ENCODE measurements at places on chromosomes 13 and 19. TPM values are rescaled to one million over a fixed set of nuclear protein-coding genes. Genes with fewer than 3 reads are reported as not detected.

The CEACAM3 gene
- total RNA-seq, result not detected

The PABPC3 gene
- total RNA-seq, result 0.14 TPM

The TIMM29 gene
- total RNA-seq, result 35.5 TPM

The SMIM24 gene
- not detected for total RNA-seq

The STX10 gene
- 42.2 TPM for total RNA-seq

The SHD gene
- total RNA-seq, result not detected

The ANGPTL8 gene
- total RNA-seq, result not detected

GRCh38 chr13:114130837-114131582 is 1.4 kb downstream of the RASA3 start:
- no peaks in the 10 kb centered on the region for H3K27me3 ChIP-seq
- H3K4me3 ChIP-seq, result peak overlapping the region; percentile 60
- peak overlapping the region; percentile 76 for H3K27ac ChIP-seq
- H3K4me1 ChIP-seq, result no peaks in the 10 kb centered on the region
- H3K36me3 ChIP-seq, result no peaks in the 10 kb centered on the region
- DNase-seq, result peak; percentile 41

DNA sequence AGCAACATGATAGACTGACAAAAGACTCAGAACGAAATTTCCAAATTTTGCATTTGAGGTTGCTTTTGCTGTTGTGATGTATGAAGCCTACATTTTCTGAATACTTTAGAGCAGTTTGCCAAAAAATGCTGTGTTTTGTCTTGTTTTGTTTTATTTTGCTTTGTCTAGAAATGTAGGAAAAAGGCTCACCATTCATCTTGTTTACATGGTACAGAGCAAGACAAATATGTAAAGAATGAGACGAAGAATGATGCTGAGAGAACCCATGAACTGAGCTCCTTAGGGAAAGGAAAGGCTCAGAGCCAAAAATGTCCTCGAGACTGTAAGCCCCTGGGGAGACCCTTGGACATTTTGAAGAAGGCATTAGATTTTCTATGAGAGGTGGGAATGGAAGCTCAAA is 6.8 kb upstream of the SPART start:
- DNase-seq, result no peak
- no peak overlapping the region for H3K4me3 ChIP-seq
- no peak overlapping the region for H3K27ac ChIP-seq
- no peaks in the 10 kb centered on the region for H3K36me3 ChIP-seq

DNA sequence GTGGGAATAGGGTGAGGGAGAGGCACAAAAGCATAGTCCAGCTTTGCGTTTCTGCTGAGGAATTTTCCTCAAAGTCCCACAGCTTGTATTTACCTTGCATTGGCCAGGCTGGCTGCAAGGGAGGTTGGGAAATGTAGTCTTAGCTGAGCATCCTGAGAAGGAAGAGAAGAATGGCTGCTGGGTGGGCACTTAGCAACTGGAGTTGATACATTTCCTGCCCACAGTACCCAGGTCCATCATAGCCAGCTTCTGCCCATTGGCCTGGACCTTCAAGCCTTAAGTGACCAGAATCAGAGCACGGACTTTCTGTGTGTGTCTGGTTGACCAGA is 112.4 kb downstream of the SIPA1L3 start:
- no peaks in the 10 kb centered on the region for H3K4me1 ChIP-seq
- H3K4me3 ChIP-seq, result no peak overlapping the region
- H3K27ac ChIP-seq, result no peak overlapping the region
- no peak for DNase-seq

DNA sequence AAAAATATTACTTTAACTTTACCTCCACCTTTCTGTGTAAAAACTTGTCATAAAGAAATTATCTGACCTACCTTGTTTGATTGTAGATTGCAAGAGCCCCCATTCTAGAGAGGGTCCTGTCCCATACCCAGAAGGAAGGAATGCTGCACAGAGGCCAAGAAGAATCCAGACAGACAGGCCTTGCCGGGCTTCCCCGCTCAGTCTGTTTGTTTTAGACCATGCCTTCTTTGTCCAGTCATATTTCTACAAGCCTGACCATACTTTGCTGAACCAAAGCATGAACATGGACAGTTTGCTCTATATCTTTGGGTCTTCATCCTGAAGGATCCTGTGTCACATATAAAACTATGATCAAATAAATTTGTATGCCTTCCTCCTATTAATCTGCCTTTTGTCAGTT is 95.8 kb upstream of the MYCBP2 start:
- H3K4me1 ChIP-seq, result no peaks in the 10 kb centered on the region
- no peak overlapping the region for H3K4me3 ChIP-seq
- H3K27ac ChIP-seq, result no peak overlapping the region
- no peaks in the 10 kb centered on the region for H3K27me3 ChIP-seq

DNA sequence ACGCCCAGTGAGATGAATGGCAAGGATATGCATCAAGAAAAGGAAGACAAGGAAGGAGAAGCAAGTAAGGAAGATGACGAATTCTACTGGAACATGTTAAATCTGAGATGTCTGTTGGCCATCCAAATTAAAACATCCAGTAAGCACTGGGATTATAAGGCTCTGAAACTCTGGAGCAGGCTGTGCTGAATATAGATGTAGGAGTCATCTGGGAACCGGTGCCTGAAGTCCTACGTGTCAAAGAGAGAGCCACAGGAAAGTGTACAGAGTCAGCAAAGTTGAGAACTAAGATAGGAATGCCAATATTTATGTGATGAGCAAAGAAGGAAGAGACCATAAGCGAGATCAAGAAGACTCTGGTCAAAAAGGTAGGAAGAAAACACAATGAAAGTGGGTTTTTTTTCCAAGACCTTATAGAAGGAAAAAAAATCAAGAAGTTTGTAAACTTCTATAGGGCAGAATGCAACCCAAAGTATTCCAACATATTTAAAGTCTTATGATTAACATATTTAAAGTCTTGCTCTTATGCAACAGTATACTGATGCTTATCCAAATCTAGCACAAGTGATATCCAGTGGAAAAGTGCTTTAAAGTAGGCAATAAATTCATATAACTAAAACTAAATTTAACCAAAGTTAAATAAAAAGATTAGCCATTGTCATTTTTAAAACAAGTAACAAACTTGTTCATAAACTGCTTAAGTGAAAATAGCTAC is 51.2 kb upstream of the EEF1AKMT1 start:
- no peak overlapping the region for H3K4me3 ChIP-seq
- H3K27me3 ChIP-seq, result no peaks in the 10 kb centered on the region
- H3K4me1 ChIP-seq, result no peaks in the 10 kb centered on the region
- no peak for DNase-seq
- H3K27ac ChIP-seq, result no peak overlapping the region

DNA sequence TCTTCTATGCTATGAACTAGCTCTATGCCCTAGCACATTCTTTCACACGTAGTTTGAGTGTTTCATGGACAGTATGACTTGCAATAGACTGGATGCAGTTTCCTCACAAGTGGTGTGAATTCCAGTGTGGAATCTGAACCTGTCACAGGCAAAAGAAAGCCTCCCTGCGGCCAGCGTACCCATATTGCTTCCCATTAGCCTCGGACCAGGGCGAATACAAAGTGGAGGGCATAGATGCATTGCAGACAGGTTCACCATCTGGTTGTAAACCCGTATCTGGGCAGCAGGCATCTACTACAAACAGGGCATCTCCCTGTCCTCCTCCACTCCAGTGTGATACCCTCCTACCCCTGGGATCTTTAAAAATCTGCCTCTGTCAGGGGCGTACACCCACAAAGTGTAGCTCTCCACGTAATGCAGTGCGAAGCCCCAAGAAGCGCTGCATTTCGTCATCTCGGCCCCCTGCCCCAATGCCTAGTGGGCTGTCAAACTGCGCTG is 1.4 kb upstream of the CIC start:
- peak overlapping the region; percentile 99 for H3K27ac ChIP-seq
- no peak for DNase-seq
- H3K36me3 ChIP-seq, result no peaks in the 10 kb centered on the region

DNA sequence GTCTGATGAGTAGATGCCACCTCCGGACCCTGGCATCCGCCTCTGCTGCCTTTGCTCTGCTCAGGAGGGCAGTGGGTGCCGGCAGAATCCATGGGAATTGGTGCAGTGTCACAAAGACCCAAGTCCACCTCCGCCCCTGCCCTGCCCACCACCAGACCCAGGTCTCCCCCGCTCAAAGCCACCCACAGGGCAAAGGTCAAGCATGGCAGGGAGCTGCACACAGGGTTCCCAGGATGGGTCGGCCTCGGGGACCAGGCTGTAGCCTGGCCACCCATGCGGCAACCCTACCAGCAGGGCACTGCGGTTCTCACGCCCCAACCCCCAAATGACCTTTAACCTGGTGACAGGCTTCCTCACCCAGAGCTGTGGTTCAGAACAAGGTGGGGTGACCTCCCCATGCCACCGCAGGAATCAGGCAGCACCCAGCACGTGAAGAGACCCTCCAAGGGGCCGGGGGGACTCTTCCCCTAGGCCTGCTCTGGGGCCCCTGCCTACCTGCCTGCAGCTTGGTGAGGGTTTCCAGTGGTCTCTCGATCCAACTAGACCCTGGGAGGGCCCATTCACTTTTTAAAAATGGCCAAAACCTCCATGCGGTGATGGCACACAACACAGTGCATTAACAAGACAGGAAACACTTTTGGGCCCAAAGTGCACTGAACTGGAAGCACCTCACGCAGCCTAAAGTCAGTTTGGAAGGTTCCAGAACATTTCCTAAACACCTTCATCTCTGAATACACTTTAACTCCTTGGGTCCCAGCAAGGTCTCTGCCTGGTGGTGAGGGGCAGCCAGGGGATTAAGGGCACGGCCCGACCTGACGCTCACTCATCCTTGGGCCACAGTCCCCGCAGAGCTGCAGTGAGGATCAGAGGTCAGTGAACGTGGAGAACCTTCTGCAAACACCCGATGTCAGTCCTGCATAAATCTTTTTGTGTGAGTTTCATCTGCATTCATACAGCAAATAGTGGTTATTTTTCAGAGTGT is 11.0 kb downstream of the GAS6 start:
- no peak overlapping the region for H3K4me3 ChIP-seq
- peak overlapping the region; percentile 85 for H3K27ac ChIP-seq
- peaks cover 60% of the 10 kb centered on the region for H3K4me1 ChIP-seq
- no peaks in the 10 kb centered on the region for H3K27me3 ChIP-seq
- H3K36me3 ChIP-seq, result no peaks in the 10 kb centered on the region

DNA sequence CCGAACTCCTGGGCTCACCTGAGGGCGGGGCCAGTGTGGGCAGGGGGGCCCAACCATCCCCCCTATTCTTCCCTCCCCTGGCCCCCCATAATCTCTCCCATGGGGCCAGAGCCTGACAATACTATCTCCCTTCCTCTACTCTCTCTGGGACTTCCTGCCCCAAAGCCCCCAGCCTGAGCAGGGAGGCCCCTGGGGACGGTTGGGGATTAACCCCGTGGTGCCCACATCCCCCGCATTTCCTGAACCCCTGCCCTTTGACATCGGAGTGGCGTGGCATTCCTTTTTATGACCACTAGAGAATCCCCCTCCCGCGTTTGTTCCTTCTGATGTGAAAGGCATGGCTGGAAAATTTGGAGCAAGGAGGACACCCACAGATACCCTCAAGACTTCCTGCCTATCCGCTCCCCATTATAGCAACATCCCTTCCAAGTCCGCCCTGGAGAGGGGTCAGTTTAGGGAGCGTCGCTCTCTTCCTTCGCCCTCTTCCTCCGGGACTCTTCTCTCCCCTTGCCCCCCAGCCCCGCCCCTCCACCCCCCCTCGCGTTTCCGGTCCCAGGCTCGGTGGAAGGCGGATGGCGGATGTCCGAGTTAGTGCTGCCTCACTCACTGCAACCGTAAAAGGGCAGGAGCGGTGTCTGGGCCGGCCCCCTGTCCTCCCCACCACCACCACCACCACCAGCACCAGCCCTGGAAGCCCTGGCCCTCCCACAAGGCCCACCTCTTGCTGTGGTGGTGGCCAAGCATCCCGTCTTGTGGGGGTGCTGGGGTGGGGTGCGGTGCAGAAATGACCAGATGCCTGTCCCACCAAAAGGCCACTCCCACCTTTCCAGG is 1.8 kb downstream of the VASP start:
- H3K4me1 ChIP-seq, result no peaks in the 10 kb centered on the region
- peak overlapping the region; percentile 74 for H3K4me3 ChIP-seq
- H3K27me3 ChIP-seq, result no peaks in the 10 kb centered on the region

DNA sequence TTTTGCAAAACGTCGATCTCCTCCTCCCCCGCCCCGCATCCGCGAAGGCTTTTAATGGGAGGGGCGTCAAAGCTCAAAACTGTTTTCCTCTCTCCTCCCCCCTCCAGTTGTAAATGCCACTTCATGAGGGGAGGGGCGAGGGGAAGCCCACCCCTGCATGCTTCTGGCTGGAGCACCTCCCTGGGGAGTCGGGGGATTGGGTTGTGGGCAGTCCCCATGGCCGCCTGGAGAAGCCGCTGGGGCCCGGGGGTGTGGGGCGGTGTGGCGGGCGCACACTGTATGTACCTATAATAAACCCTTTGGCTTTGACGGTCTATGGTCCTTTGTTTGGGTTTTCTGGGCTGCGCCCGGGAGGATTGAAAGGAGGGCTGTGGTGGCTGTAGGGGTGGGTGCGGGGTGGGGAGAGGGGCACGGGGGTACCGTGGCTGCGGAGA is 505 bp upstream of the SHKBP1 start:
- peak overlapping the region; percentile 77 for H3K27ac ChIP-seq
- no peaks in the 10 kb centered on the region for H3K36me3 ChIP-seq
- H3K4me1 ChIP-seq, result no peaks in the 10 kb centered on the region
- DNase-seq, result no peak
- peak overlapping the region; percentile 73 for H3K4me3 ChIP-seq
- H3K27me3 ChIP-seq, result no peaks in the 10 kb centered on the region

- H3K36me3 ChIP-seq, result no peaks in the 10 kb centered on the region
- H3K4me1 ChIP-seq, result peaks cover 7% of the 10 kb centered on the region
- H3K27me3 ChIP-seq, result no peaks in the 10 kb centered on the region
- DNase-seq, result no peak
Observed at GRCh38 chr13:30863796-30864195, 42.3 kb upstream of the MEDAG start.

DNA sequence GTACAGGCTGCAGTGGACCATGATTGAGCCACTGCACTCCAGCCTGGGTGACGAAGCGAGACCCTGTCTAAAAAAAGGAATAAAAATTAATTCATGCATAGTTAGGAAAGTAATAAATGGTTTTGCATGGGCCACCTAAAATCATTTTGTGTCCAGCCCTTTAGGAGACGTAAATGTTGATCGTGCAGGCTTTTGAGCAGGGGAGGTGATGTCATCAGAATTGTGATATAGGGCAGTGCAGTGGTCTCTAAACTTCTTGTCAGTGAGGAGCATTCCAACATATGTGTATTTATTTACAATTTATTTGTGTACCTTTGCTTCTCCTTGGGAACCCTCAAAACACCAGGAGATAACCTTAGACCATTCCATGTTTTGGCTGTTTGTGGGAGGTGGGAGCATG is 3.0 kb downstream of the SMARCA4 start:
- H3K27ac ChIP-seq, result no peak overlapping the region
- no peaks in the 10 kb centered on the region for H3K27me3 ChIP-seq
- DNase-seq, result no peak
- H3K36me3 ChIP-seq, result no peaks in the 10 kb centered on the region
- H3K4me3 ChIP-seq, result no peak overlapping the region

GRCh38 chr19:858868-859843 is at the start of gene CFD:
CFD (plus strand) TSS chr19:859664; CDS start chr19:859690, 26 bp downstream.
- peak within 1 kb of the TSS; percentile 27 for H3K27ac ChIP-seq
- no peaks in the 10 kb centered on the region for H3K36me3 ChIP-seq
- H3K27me3 ChIP-seq, result no peaks in the 10 kb centered on the region
- peak within 1 kb of the TSS; percentile 7 for H3K4me3 ChIP-seq
- no peaks in the 10 kb centered on the region for H3K4me1 ChIP-seq

All from uterus (tissue), 4 donors.